Skin of body (tissue), 3 donors: ENCODE measurements at places on chromosomes 2 and 18. TPM values are rescaled to one million over a fixed set of nuclear protein-coding genes. Genes with fewer than 3 reads are reported as not detected.
A peak's percentile ranks its signal among the peaks of the same experiment; 100 is the strongest.

DNA sequence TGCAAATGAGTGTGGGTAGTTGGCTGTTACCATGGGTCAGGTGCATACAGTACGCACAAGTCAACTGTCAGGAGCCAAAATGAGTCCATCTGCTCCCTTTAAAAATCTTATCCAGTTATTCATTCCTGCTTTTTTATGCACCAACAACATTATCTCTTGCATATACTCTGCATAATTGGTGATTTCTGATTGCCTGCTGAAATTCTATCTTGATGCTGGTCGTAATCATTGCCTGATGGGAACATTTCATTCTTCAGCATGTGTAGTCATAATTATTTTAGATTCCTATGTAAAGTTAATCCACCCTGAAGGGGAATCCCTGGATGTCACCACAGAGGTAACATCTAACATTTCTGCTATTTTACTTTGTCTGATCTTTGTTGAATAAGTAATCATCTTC lies 102.2 kb upstream of the RND3 start:
- DNase-seq: no peak

DNA sequence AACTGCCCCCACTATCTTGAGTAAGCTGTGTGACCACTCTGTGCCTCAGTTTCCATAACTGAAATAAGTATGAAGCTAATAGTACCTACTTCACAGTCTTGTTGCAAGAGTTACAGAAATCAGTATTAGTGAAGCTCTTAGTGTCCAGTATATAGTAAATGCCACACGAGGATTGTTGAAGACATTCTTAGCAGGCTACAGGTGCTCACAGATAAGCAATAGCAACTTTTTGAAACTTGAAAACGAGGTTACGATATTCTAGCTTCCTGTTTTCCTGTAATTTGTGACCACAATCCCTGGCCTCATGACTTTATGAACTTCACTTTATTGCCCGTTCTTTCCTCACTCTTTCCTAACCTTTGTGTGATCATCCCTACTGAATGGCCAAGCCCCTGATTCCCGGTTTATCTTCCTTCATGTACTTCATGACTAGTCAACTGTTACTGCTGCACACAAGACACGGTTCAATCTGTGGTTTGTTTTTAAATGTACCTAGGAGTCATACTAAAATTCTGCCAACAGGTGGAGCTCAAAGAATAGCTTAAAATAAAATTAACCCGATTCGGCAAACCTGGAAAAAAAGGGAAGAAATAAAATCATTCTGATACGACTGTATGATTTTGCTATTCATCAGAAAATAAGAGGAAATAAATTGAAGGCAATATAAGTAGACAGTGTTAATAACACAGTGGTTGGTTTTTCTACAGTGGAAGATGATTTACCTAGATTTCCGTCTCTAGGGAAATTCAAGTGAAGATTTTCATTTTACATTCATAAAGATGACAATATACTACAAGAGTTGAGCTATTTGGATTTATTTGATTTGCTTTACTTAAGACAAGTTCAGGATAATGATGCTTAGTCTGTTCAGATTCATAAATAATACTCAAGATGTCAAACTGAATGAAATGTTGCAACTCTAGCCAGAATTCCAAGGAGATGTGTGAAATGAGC lies 38.1 kb upstream of the STAT1 start:
- peak; percentile 32 for DNase-seq

Gene FAP
- total RNA-seq: 64.6 TPM

Gene CGREF1
- 6.7 TPM for total RNA-seq

- no peak for DNase-seq
Measured at GRCh38 chr2:216787851-216788540, 71.9 kb downstream of the TNP1 start.

DNA sequence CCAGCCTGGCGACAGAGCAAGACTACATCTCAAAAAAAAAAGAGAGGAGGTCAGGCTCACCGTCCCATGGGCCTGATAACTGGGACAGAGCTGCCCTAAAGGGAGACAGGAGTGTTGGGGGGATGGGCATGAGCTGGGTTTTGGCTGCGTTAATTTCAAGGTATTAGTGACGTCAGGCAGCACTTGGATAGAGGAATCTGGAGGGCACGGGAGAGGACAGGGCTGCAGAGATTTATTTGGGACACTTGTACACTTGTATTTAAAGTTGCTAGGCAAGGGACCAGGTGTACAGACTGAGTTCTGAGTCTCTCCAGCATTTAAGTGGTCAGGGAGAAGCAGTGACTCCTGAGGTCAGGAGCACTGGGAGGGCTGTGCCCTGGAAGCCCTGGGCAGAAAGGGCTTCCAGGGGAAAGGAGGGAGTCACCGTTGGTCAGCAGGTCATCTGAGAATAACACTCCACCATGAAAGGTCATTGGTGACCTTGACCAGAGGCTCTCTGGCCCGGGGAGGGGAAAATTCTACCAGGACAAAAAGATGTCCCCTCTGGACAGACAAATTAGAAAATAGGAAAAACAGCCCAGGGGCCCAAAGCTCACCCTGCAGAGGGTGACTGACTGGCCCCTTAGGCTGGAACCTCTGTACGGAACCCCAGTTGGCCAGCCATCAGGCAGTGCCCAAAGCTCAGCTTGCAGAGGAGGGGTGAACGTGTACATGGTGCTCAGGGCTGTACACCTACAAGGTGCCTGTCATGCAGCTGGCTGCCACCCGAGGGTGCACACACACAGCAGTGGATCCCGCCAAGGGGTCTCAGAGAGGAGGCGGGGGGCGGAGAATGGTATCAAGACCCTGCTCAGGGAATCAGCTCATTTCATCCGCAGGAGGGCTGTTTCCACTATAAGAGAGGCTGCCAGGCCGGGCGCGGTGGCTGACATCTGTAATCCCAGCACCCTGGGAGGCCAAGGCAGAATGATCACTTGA lies 23.0 kb upstream of the CNNM3 start:
- no peak for DNase-seq

DNA sequence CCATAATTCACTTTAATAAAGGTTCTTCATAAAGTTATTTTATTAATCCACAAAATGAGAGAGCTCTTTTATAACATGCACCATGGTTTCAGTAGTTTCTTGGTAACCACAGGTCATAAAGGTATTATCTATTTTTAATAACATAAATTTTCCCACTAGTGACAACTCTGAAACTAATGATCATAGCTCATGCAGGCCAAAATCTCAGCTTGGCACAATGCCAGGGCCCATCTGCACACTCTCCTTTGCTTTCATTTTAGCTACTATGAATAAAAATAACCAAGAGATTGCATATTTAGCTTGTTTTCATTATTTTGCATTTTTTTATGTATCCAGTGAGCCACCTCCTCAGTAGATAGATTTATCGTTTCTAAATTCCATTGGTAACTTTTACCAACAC lies 691.8 kb upstream of the CHAC2 start:
- no peak for DNase-seq

Gene NYAP2
- 0.30 TPM for total RNA-seq

Gene TGOLN2
- 48.3 TPM for total RNA-seq

Gene CACNB4
- 16.3 TPM for total RNA-seq

GRCh38 chr2:9250091-9250490 lies 43.5 kb downstream of the ASAP2 start:
- no peak for DNase-seq

DNA sequence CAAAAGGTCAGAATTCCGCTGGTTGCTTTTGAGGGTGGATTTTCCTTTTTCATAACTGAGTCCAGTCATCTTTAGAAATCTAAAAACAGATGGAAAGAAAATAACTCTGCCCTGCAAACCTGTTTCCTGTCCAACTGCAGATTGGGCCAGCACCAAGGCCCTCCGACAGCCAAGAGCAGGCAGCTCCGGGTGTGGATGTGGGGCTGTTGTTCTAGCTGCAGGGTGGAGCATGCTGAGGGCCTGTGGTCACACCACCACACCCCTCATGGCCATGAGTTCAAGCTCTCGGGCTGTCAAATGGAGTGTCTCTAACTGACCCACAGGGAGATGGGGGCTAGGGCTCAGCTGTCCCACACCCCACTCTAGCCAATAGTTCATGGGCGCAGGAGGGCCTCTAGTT lies 69.3 kb upstream of the BZW1 start:
- DNase-seq: no peak

Gene IL1RL1
- 8.7 TPM for total RNA-seq

GRCh38 chr2:163779970-163780597 lies 44.3 kb upstream of the FIGN start:
- no peak for DNase-seq

DNA sequence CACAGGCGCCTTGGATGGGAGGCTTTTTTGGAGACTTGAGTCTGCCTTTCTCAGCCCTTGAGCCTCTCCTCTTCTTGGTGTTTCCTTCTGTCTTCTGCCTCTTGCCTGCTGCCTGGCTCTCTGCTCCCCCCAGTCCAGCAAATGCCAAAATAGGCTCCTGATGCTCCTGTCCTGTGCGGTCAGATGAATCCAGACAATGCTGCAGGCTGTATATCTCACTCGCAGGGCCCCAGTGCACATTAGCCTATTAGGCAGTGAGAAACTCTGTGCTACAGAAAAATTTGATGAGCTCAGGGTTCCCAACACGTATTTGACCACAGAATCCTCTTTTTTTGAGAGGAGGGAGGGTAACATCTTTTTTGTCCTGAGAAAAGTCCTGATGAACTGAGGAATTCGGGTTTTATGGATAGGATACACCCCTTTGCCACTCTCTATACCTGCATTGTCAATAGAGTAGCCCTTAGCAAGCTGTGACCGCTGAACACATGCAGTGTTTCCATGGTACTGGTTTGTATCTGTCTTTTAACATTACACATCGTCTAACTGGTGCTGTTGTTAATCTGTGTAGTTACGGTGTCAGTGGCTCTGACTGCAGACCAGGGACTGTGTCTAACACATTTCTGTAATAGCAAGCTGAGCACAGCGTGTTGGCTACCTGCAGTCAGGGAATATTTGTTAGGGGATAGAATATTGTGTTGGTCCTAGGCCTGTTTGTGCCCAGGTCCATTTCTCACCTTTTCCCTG lies 50.8 kb downstream of the FAM228A start:
- no peak for DNase-seq

GRCh38 chr2:113875135-113875534 lies 14.8 kb upstream of the ACTR3 start:
- DNase-seq: no peak

GRCh38 chr2:134455426-134455825 lies 201.6 kb downstream of the MGAT5 start:
- DNase-seq: no peak

Gene GCG
- total RNA-seq: not detected

Gene CD8B2
- total RNA-seq: 0.10 TPM

DNA sequence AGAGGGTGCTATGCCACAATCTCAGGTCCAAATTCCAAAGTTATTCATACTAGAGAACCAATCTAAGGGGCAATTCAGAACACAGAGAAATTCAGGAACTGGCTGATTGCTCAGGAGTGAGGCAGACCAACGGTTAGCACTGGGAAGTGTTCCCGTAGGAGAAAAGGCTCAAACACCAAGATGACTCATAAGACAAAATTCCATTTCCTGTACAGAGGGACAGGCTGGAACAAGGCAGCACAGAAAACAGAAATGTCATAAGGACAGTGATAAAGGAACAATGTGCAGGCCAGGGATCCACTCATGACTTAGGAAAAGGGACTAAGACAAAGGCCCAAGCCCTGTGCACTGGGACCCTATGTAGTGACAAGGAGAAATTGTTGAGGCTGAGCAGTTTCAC lies 54.2 kb downstream of the PDE1A start:
- no peak for DNase-seq

DNA sequence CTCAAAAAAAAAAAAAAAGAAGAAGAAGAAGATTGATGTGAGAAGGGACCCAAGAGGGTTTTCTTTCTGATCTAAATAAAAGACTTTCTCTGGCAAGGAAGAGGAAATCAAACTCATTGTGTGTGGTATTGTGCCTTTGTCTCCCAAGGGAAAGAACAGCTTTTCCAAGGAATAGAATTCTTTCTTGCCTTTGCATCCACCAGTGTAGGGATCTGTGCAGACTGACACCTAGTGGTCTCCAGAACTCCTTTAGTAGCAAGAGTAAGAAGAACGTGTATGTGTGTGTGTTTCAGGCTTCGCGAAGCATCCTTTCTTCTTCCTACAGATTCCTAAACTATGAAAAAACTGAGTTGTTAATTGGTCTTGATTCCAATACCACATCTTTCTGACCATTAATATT lies 33.5 kb upstream of the CRIM1 start:
- DNase-seq: peak; percentile 59
